ENCODE measurements at places on chromosomes 6 and 20.

DNA sequence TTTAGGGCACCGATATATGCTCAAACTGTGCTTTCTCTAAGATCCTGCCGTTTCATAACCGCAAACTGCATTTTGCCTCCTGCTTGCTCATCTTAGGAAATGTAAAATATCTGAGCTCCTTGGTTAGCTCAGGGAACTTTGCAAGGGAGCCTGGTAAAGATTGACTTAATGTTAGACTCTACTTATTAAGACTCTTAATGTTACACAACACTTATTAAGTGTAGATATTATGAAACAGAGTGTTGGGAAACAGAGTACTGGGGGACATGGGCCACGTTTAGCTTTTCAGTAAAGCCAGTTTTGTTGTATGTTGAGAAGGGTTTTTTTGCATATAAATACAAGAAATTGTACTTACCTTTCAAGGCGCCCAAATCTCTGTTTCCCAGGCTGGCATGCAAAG is 1.9 kb downstream of the LTV1 start:
- no peak for DNase-seq

DNA sequence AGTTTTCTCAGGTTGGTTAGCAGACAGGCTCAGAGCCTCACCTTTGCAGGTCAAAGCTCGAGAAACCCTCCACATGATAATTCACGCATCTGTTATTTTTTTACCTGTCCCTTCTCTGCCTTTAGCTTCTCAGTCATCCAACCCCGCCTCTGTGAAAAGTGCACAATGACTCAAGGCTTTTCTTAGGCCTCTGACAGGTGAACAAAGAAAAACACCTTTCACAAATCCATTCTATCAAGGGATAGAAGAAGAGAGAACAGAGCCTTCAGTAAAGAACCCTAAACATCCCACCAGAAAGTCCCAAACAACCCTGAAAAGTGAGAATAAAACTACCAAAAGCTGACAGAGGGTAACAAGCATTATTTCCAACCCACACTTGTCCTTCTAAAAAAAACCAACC is 178.2 kb downstream of the GJA10 start:
- DNase-seq = no peak

DNA sequence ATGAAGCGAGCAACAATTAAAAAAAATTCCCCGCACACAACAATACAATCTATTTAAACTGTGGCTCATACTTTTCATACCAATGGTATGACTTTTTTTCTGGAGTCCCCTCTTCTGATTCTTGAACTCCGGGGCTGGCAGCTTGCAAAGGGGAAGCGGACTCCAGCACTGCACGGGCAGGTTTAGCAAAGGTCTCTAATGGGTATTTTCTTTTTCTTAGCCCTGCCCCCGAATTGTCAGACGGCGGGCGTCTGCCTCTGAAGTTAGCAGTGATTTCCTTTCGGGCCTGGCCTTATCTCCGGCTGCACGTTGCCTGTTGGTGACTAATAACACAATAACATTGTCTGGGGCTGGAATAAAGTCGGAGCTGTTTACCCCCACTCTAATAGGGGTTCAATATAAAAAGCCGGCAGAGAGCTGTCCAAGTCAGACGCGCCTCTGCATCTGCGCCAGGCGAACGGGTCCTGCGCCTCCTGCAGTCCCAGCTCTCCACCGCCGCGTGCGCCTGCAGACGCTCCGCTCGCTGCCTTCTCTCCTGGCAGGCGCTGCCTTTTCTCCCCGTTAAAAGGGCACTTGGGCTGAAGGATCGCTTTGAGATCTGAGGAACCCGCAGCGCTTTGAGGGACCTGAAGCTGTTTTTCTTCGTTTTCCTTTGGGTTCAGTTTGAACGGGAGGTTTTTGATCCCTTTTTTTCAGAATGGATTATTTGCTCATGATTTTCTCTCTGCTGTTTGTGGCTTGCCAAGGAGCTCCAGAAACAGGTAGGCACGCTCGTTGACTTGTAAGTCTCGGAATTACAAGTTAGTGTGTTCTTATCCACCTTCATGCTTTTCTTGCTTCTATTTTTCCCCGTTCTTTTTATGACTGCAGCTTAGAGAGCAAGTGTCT is at the start of gene EDN1:
Gene EDN1, plus strand, starts transcription at position 429 of the 888 bp plus-strand sequence. Its CDS starts 269 bp downstream, at position 698.
- DNase-seq = peak; percentile 74

- no peak for DNase-seq
These were observed 151.3 kb downstream of the COL9A1 start for GRCh38 chr6:70151616-70152015.

GRCh38 chr6:156391977-156392376 is 385.2 kb upstream of the ARID1B start:
- no peak for DNase-seq
